ENCODE measurements at places on chromosomes 13 and 19. TPM values are rescaled to one million over a fixed set of nuclear protein-coding genes. Genes with fewer than 3 reads are reported as not detected.

GRCh38 chr13:29857085-29857484 lies 6.7 kb upstream of the UBL3 start:
- H3K36me3 ChIP-seq = no peaks in the 10 kb centered on the region
- H3K27ac ChIP-seq = no peak overlapping the region
- no peak for DNase-seq
- H3K4me1 ChIP-seq = no peaks in the 10 kb centered on the region

DNA sequence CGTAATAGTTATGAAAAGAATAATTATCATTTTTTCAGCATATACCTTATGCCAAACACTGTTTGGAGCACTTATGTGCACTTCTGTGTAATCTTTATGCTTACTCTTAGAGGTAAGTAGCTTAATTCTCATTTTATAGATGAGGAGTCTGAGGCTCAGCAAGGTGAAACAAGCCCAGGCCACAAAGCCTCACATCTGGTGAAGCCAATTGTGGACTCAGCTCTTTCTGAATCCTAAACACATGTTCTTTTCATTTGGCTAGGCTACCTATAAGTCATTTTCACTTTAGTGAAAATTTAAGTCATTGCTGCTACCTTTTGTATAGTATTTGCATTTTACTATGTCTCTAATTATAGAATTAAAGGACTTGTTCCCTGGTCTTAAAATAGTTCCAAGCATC lies 84.0 kb downstream of the CYSLTR2 start:
- H3K27ac ChIP-seq = no peak overlapping the region
- no peak for DNase-seq
- no peaks in the 10 kb centered on the region for H3K27me3 ChIP-seq
- no peaks in the 10 kb centered on the region for H3K4me1 ChIP-seq
- H3K4me3 ChIP-seq = no peak overlapping the region

- H3K36me3 ChIP-seq = no peaks in the 10 kb centered on the region
- H3K27ac ChIP-seq = no peak overlapping the region
- peaks cover 8% of the 10 kb centered on the region for H3K27me3 ChIP-seq
- no peaks in the 10 kb centered on the region for H3K4me1 ChIP-seq
- DNase-seq = no peak
These were observed 28.8 kb upstream of the TUBGCP3 start for GRCh38 chr13:112616586-112617362.

GRCh38 chr13:53537586-53537985 lies 509.0 kb downstream of the OLFM4 start:
- no peaks in the 10 kb centered on the region for H3K4me1 ChIP-seq
- H3K27me3 ChIP-seq = no peaks in the 10 kb centered on the region
- DNase-seq = no peak
- H3K4me3 ChIP-seq = no peak overlapping the region
- H3K27ac ChIP-seq = no peak overlapping the region

DNA sequence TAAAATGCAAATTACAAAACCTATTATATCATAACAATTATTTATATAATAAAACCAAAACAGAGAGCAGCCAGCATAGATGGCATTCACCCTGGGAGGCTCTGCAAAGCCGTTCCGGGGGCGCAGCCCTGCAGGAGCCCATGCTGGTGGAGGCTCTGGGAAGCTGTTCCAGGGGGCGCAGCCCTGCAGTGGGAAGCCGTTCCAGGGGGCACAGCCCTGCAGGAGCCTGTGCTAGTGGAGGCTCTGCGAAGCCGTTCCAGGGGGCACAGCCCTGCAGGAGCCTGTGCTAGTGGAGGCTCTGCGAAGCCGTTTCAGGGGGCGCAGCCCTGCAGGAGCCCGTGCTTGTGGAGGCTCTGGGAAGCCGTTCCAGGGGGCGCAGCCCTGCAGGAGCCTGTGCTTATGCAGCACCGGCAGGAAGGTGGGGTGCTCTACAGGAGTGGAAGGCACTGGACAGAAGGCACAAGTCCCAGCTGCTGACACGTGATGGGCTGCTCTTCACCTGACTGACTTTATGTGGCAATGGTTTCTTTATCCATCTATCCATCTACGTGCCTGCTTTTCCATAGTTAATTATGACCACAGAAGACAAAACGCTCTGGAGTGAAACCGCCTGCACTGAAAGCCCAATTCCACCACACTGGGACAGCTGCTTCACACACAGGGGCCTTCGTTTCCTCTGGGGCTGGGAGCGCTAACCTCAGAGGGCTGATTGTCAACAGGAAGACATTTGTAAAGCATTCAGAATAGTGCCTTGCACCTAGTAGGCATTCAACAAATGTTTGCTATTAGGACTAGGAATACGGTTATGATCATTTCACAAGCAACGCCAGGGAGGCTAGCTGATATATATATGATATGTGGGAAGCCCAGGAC lies 23.7 kb downstream of the PCID2 start:
- no peaks in the 10 kb centered on the region for H3K4me1 ChIP-seq
- peaks cover 36% of the 10 kb centered on the region for H3K36me3 ChIP-seq
- no peak overlapping the region for H3K27ac ChIP-seq

- no peaks in the 10 kb centered on the region for H3K4me1 ChIP-seq
- no peaks in the 10 kb centered on the region for H3K27me3 ChIP-seq
- no peaks in the 10 kb centered on the region for H3K36me3 ChIP-seq
- no peak overlapping the region for H3K27ac ChIP-seq
- no peak overlapping the region for H3K4me3 ChIP-seq
These were observed 108.7 kb downstream of the TEX29 start for GRCh38 chr13:111429064-111429558.

GRCh38 chr13:106372199-106373155 lies 163.0 kb downstream of the EFNB2 start:
- H3K27me3 ChIP-seq = no peaks in the 10 kb centered on the region
- H3K36me3 ChIP-seq = no peaks in the 10 kb centered on the region
- peak overlapping the region; percentile 64 for H3K27ac ChIP-seq
- no peaks in the 10 kb centered on the region for H3K4me1 ChIP-seq

DNA sequence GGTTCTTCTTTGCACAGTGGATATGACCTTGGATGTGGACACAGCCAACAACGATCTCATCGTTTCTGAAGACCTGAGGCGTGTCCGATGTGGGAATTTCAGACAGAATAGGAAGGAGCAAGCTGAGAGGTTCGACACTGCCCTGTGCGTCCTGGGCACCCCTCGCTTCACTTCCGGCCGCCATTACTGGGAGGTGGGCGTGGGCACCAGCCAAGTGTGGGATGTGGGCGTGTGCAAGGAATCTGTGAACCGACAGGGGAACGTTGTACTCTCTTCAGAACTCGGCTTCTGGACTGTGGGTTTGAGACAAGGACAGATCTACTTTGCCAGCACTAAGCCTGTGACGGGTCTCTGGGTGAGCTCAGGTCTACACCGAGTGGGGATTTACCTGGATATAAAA lies 9.4 kb downstream of the RFPL4AL1 start:
- no peaks in the 10 kb centered on the region for H3K4me1 ChIP-seq
- H3K27me3 ChIP-seq = no peaks in the 10 kb centered on the region
- no peak overlapping the region for H3K4me3 ChIP-seq

DNA sequence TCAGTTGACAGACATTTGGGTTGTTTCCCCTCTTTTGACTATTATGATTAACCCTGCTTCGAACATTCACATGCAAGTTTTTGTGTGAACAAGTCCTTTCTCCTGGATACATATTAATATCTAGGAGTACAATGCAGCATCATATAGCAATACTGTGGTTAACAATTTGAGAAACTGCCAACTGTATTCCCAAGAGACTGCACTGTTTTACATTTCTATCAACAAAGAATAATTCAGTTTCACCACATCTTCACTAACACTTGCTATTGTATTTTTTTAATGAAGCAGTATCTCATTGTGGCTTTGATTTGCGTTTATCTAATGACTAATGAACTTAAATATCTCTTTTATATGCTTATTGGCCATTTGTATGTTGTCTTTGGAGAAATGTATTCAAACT lies 184.6 kb upstream of the NBEA start:
- DNase-seq = no peak
- H3K36me3 ChIP-seq = no peaks in the 10 kb centered on the region
- no peaks in the 10 kb centered on the region for H3K27me3 ChIP-seq
- H3K4me3 ChIP-seq = no peak overlapping the region
- H3K27ac ChIP-seq = no peak overlapping the region

DNA sequence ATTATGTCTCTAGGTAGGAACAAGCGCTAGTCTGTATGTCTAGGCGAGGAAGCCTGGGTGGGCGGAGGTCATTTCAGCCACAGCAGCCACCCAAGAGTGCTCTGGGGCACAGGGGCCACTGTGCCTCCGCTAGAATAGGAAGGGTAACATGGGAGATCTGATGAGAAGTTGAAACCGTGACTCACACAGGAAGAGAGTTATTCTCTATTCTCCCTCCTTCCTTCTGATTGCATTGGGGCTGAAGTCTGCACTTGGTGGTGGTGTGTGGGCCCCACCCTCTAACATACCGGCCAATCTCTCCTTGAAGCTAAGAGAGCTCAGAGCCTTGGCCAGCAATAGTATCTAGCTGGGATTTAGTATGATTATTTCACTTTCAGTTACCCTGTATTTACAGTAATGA lies 20.3 kb upstream of the GGACT start:
- H3K27me3 ChIP-seq = no peaks in the 10 kb centered on the region
- no peak overlapping the region for H3K4me3 ChIP-seq
- DNase-seq = no peak
- no peaks in the 10 kb centered on the region for H3K36me3 ChIP-seq
- no peak overlapping the region for H3K27ac ChIP-seq
- no peaks in the 10 kb centered on the region for H3K4me1 ChIP-seq

GRCh38 chr19:1987197-1988187 lies 28.0 kb downstream of the BTBD2 start:
- H3K27ac ChIP-seq = no peak overlapping the region
- no peak overlapping the region for H3K4me3 ChIP-seq
- H3K36me3 ChIP-seq = peaks cover 82% of the 10 kb centered on the region
- H3K27me3 ChIP-seq = no peaks in the 10 kb centered on the region
- no peaks in the 10 kb centered on the region for H3K4me1 ChIP-seq
- DNase-seq = no peak

GRCh38 chr13:99434258-99434788 lies 66.9 kb upstream of the TM9SF2 start:
- no peak overlapping the region for H3K4me3 ChIP-seq
- DNase-seq = no peak
- no peaks in the 10 kb centered on the region for H3K27me3 ChIP-seq
- no peak overlapping the region for H3K27ac ChIP-seq
- H3K36me3 ChIP-seq = no peaks in the 10 kb centered on the region
- no peaks in the 10 kb centered on the region for H3K4me1 ChIP-seq

GRCh38 chr19:15138427-15138826 lies 31.2 kb downstream of the SYDE1 start:
- H3K27ac ChIP-seq = no peak overlapping the region
- H3K36me3 ChIP-seq = no peaks in the 10 kb centered on the region
- H3K4me3 ChIP-seq = no peak overlapping the region
- H3K4me1 ChIP-seq = no peaks in the 10 kb centered on the region
- no peak for DNase-seq

DNA sequence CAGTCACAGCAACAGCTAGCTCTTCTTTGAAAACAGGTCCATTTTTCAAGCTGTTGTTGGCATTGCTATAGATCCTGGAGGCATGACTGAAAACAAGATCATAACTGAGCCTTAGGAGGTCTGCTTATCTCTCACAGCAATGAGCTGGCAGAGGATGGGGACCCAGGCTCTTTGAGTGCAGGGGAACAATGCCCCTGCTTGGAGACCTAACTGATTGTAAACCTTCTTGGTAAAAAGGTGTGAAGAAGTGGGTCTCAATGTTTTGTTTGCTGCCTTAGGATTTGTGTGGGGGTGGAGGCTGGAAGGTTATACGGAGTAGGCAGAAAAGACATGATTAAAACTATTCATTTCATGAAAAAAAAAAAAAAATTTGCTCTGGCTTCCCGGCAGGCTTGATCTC lies 94.6 kb downstream of the EFNB2 start:
- H3K4me3 ChIP-seq = no peak overlapping the region
- H3K36me3 ChIP-seq = no peaks in the 10 kb centered on the region
- DNase-seq = no peak
- H3K4me1 ChIP-seq = no peaks in the 10 kb centered on the region
- no peaks in the 10 kb centered on the region for H3K27me3 ChIP-seq
- H3K27ac ChIP-seq = no peak overlapping the region

GRCh38 chr13:40024967-40025714 lies 369.7 kb downstream of the COG6 start:
- H3K4me1 ChIP-seq = no peaks in the 10 kb centered on the region
- no peaks in the 10 kb centered on the region for H3K27me3 ChIP-seq
- no peak overlapping the region for H3K4me3 ChIP-seq
- no peak for DNase-seq
- H3K36me3 ChIP-seq = no peaks in the 10 kb centered on the region

DNA sequence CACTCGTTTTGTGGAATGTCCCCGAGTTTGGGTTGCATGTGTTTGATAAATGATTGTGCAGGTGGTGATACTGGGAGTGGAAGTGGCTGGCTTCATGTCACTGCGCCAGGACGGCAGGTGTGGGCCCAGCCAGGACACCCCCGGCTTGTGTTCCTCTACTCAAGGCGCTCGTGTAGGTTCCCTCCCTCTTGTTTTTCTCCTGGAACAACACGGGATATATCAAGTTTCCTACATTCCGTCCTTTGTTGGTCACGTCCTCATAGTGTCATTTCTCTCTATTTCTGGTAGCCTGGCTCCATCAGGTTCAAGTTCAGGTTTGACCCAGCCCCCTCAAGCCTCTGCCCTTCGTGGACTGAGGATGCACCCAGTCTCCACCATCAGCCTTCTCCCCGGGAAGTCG lies 16.3 kb downstream of the IL17D start:
- no peak overlapping the region for H3K27ac ChIP-seq
- H3K4me1 ChIP-seq = no peaks in the 10 kb centered on the region
- DNase-seq = no peak
- H3K4me3 ChIP-seq = no peak overlapping the region
- no peaks in the 10 kb centered on the region for H3K36me3 ChIP-seq

- H3K27ac ChIP-seq = no peak overlapping the region
- H3K4me3 ChIP-seq = no peak overlapping the region
- no peak for DNase-seq
- H3K4me1 ChIP-seq = peaks cover 17% of the 10 kb centered on the region
- H3K36me3 ChIP-seq = no peaks in the 10 kb centered on the region
These were observed 91.3 kb downstream of the INSR start for GRCh38 chr19:7202888-7203287.

DNA sequence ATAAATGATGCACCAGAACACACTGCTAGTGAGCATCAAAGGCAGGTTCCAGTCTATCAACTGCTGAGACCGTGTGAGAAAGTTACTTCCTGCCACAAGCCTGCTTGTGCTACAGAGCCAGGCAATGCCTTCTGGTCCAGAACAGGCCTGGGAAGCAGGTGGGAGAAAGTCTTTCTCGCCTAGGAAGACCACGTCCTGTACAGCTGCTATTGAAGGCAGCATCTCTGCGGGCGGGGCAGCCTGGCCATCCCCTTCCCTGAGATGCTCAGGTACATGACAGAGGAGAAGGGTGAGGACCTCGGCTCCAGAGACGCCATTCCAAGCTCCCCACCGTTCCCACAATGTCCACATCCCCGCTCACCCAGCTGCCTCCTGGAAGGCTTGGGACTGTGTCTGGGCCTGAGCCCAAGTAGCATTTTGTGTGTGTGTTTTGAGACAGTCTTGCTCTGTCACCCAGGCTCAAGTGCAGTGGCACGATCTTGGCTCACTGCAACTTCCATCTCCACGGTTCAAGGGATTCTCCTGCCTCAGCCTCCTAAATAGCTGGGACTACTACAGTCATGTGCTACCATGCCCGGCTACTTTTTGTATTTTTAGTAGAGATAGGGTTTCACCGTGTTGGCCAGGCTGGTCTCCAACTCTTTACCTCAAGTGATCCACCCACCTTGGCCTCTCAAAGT lies 3.4 kb downstream of the RFX1 start:
- no peaks in the 10 kb centered on the region for H3K36me3 ChIP-seq
- DNase-seq = no peak
- no peaks in the 10 kb centered on the region for H3K4me1 ChIP-seq
- H3K27me3 ChIP-seq = no peaks in the 10 kb centered on the region

Gene EXOC3L2
- not detected for total RNA-seq

Gene GPR12
- total RNA-seq = under 0.01 TPM

Gene U2AF1L4
- 16.3 TPM for total RNA-seq

Gene ZNF723
- not detected for total RNA-seq

Gene LIM2
- not detected for total RNA-seq

Gene PRSS57
- total RNA-seq = not detected

Gene TEKTIP1
- total RNA-seq = not detected

Data from sigmoid colon (tissue), 7 donors.